ENCODE measurements at places on chromosomes 13 and 19. TPM values are rescaled to one million over a fixed set of nuclear protein-coding genes. Genes with fewer than 3 reads are reported as not detected.

Gene BCKDHA
- total RNA-seq: 3.5 TPM

Gene TEX101
- total RNA-seq: not detected

Gene ZNF613
- total RNA-seq: 7.8 TPM

Gene ENOX1
- 16.4 TPM for total RNA-seq

Gene DACT3
- total RNA-seq: 5.1 TPM

Gene TYROBP
- not detected for total RNA-seq

Gene ZNF541
- 0.27 TPM for total RNA-seq

Gene FDX2
- 97.6 TPM for total RNA-seq

Gene ZNF583
- total RNA-seq: 8.3 TPM

Gene FBXO27
- 7.2 TPM for total RNA-seq

DNA sequence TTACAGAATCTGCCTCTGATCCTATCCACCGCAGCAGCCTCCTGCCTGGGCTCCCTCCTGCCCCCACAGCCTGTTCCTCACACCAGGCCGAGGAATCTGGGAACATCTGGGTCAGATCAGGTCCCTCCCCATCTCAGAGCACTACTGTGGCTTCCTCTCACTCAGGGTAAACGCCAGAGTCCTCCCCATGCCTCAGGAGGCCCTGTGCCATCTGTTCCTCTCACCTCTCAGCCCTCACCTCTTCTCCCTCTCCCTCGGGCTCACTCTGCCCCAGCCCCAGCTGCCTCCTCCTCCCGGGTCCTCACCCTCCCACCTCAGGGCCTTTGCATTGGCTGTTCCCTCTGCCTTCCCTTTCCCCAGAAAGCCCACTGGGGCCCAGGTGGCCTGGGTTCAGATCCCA, 18.2 kb downstream of the FCGBP start:
- DNase-seq: no peak

GRCh38 chr13:29480893-29481525, 114.5 kb downstream of the SLC7A1 start:
- DNase-seq: no peak

GRCh38 chr19:1422360-1422759, 15.0 kb downstream of the DAZAP1 start:
- no peak for DNase-seq

GRCh38 chr19:44636439-44637389, 7.0 kb upstream of the PVR start:
- DNase-seq: no peak

- DNase-seq: peak; percentile 23
Measured at GRCh38 chr19:13881692-13882418, 4.9 kb downstream of the NANOS3 start.

DNA sequence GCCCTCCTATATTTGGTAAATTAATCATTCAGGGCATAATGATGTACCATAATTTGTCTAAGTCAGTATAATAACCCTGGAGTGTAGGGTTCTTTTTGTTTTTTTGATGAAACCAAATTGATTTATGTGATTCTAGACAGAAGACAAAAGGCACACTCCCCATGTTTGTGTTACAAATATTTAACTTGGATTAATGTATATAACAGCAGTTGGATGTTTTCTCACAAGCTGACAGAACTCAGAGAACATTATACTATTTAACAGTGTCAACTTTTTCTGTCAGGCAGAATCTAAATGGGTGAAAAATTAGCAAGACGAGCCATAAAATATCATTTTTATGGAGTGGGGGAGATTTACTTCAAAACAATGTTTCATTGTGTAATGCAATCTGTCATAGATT, 15.2 kb downstream of the CBY2 start:
- no peak for DNase-seq

DNA sequence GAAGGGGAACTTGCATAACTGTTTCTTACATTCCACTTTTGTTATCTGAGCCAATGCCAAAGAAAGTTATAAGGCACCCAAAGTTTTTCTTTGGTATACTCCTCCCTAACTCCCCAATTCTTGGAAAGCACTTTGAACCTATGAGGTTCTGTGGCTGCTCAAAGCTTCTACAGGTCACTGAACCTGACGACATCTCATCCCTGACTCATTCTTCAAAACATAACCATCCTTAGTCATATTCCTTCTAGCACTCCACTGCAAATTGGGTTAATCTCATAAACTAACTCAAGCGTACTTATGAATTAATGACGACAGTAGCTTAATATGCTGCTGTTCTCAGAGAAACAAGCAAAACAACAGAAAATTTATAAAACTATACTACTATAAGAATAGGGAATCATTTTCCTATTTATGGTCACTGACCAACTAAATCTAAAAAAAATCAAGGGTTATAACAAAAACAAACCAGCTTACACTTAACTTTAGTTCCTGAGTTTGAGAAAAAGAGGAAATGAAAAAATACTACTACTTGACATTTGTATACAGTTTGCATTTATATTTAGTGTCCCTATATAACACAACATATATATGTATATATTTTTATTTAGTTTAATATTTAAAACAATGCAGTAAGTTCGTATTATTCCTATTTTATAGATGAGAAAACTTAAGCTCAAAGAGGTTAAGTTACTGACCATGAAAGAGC, 69.1 kb downstream of the CAB39L start:
- peak; percentile 59 for DNase-seq

DNA sequence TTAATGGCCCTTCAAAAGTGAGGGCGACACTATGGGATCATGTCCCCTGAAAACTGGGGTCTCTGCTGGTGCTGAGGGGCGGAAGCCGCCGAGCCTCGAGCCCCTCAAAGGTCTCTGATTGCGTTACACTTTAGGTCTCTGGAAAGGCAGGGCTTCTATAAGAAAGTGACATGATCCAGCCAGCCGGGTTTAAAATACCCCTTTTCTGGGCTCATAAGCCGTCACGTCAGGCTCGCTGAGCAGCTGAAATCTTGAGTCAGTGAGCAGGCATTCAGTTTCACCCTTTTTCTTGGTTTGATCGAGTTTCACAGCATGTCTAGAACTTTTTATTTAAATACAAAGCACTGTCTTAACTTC, 600 bp upstream of the HMGB1 start:
- no peak for DNase-seq

DNA sequence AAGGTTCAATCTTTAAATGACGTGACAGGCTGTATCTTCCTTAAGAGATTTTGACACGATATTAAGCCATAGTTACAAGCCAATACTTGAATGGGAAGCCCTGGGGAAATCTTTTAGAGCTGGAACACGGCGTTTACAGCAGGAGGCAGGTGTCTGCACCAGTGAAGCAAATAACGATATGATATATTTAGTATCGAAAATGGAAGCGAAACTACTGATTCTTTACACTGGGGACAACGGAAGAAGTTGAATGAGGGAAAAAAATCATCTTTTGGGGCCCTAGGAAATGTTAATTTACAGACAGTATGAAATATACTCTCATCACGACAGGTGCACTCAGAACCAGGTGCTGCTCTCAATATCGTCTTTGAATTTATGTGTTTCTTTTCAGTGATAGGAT, 793.9 kb upstream of the PCDH20 start:
- DNase-seq: no peak

GRCh38 chr13:26719356-26719945, 41.1 kb downstream of the GPR12 start:
- peak; percentile 4 for DNase-seq

GRCh38 chr13:46154136-46154801, 27.7 kb downstream of the LCP1 start:
- DNase-seq: peak; percentile 23

GRCh38 chr13:37067874-37068273, 8.4 kb upstream of the SUPT20H start:
- DNase-seq: no peak

DNA sequence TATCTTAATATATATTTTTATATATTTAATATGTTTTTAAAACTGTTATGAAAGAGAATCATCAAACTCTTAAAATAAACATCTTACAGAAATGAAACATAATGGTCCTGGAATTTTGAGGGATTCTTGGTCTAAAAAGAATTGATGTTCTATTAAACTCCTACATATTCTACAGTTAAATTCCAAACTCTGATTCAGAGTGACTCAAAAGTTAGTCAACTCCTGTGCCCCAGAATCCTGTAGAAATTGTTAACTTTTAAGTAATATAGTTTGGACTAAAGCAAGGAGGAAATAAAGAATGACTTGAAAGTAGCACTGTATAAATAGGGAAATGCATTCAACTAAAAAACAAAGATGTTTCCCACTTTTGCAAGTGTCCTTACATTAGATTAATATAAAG, 47.7 kb downstream of the FNDC3A start:
- DNase-seq: peak; percentile 84

DNA sequence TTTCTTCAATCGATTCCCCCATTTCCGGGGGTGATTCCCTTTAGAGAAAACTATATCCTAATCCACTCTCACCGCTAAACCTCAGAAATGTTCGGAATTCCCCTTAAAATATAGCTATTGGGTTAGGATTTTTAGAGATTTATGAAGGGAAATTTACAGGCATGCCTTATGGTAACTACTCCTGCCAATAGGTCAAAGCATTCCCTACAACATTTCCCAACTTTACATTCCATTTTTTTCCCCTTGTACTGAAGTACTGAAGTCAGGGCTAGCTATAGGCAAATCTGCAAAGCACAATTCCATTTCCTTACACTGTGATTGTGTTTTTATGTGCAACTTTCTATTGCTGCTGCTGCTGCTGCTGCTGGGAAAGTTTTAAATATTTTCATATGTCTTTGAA, 2.1 kb downstream of the EDNRB start:
- no peak for DNase-seq

DNA sequence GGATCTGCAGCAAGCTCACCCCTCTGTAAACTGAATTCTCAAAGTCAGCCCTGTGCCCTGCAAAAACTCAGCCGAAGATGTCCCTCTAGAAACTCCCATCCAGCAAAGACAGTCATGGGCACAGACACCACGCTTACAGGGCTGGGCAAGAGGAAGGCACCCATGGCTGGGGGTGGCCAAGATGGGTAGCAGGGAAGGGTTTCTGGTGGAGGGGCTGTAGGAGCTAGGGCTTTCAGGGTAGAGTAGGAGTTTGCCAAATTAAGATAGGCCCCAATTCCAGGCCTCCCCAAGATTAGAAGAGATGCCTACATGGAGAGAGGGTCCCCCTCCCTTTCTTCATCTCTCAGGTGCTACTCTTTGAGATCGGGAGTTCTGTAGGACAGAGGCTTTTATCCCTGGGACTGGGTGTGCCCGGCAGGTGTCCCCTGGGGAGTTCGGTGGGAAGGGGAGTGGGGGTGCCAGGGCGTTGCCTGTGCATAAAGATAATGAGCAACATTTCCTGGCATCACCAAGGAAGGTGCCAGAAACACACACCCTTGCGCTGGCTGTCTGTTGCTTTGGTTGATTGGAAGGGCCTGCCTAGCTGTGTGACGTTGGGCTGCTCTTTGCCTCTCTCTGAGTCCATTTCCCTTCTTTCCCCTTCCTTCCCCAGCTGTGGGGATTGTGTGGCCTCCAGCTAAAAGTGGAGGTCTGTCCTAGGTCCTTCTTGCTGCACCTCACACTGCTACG, 9.4 kb downstream of the NRTN start:
- no peak for DNase-seq

DNA sequence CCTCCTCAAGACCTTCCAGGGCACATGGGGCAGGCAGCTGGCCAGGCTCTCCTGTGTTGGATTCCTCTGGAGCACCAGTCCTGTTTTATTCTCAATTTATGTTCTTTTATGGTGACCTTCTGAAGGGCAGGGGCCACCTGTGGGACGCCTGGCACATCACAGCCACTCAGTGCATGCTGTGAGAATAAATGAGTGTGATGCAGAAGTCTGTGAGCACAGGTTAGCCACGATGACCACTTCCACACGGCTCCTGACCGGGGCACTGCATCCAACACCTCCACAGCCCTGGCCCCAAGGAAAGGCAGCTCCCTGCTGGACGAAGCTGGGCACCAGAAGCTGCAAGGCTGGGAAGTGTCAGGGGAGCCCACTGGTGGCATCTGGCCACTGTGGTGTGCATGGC, 122.8 kb downstream of the CRYL1 start:
- no peak for DNase-seq

DNA sequence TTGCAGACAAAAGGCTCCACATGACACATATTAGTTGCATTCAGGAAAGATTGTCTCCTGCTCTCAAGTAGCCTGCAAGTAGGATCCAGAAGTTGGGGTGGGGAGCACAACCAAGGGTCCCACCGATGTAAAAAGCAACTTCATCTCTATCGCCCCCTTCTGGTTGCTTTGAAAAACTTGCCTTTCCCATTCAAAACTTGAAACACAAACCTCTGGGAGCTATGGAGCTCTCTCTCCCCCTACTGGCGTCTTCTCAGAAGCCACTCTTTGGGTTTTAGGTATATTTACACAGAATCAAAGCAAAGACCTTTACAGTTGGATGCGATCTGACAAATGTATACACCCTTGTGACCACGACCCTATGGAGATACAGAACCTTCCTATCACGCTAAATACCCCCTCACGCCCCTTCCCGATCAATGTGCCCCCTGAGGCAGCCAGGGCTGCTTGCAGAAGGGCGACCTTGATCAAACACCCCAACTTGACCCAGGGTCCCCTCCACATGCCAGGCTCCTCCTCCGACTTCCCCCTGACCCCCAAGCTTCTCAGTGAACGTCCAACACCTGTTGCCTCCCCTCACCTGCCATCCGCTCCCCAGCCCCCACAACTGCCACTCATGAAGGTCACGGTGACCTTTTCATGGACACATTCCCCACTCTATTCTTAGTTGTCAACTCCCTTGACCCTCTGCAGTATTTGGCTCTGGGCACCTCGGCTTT, 10.1 kb downstream of the NOSIP start:
- peak; percentile 92 for DNase-seq

DNA sequence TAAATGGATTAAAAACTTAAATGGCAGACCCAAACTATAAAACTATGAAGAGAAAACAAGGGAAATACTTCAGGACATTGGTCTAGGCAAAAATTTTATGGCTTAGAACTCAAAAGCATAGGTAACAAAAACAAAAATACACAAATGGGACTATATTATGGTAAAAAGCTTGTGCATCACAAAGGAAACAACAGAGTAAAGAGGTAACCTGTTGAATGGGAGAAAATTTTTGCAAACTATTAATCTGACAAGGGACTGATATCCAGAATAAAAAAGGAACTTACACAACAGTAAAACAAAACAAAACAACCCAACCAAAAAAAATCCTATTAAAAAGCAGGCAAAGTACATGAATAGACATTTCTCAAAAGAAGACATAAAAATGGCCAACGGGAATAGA, 9.3 kb upstream of the ZNF546 start:
- DNase-seq: no peak

GRCh38 chr13:44312834-44313551, 60.6 kb upstream of the SERP2 start:
- peak; percentile 91 for DNase-seq

All from fibroblast of the aortic adventitia (primary cell).